EH (cell line): ENCODE measurements at places on chromosomes 1 and 21.
A peak's percentile ranks its signal among the peaks of the same experiment; 100 is the strongest.

GRCh38 chr1:196951711-196952394, 8.3 kb downstream of the CFHR2 start:
- no peak for DNase-seq

DNA sequence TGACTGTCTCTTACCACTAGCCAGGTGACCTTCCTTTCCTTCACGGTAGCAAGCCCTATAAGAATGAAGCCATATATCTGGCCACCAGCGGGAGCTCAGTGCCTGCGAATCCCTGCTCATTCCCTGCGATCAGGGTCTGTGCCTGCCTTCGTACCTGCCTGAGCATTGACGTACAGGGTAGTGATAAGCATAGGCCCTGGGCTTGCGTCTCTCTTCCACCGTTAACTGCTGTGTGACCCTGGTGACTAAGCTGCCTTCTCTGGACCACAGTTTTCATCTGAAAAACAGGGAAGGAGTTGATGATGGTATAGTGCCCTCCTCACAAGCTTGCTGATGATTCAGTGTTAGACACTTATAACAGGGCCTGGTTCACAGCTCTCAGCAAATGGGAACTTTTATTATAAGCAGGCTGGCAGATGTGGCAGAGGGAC, 4.1 kb downstream of the ZC3H12A start:
- peak; percentile 68 for DNase-seq

- DNase-seq = no peak
These were observed 338.7 kb downstream of the SIPA1L2 start for GRCh38 chr1:232291261-232291660.

DNA sequence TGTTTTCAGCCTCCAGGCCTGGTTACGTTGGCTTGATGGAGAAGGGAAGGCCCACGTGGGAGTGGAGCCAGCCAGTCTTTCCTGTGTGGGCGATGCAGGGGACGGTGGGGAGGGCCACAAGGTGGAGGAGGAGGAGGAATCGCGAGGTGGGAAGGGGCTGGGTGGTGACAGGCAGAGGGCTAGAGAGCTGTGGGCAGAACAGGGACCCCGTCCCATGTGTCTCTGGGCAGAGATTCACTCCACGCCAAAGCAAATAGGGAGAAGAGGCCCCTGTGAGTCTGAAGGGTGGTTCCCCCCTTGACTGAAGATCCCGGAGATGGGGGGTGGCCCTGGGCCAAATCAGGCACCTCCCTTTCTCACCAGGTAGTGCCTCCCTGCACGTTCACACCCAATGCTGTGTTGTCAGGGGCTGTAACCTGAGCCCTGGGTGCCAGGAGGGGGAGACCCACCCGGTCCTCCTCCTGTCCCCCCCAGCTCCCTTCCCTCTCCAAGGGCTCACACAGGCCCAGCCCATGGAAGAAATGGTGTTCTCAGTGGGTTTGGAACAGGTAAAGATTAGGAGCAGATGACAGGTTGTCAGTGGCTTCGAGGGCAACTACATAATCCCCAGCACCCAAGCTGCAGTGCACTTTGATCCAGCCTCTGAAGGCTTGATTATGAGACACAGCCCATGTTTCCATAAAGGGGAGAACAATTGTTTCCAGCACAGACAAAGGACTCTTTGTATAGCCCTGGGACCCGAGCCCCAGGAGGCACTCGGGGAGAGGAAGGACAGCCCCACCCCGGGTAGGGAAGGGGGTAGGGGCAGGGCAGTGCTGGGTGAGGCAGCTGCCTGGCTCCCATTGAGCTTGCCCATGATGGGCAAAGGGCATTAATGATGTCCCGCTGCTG, 37.7 kb upstream of the GPR37L1 start:
- DNase-seq = no peak
